HEK293T (cell line): ENCODE measurements at places on chromosomes 5 and 9.

DNA sequence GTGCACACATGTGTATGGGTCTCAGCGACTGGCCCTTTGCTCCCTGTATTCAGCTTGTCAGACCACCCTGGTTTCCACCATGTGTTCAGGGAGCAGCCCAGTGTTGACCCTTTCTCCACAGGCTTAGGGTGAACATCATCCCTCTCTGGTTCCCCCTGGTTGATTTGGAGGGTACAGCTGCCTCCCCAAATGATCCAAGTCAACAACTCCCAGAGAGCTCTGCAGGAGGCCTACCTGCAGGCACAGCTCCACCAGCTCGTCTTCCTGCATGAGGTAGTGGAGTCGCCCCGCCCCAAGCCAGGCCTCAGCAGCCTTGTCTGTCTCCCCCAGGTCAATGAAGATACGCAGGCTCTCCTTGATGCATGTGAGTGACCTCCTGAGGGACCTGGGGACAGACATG is 50.5 kb downstream of the SH3TC2 start:
- no peak for DNase-seq

- no peak for DNase-seq
These were observed 49.3 kb upstream of the SYNPO start for GRCh38 chr5:150590979-150591695.

DNA sequence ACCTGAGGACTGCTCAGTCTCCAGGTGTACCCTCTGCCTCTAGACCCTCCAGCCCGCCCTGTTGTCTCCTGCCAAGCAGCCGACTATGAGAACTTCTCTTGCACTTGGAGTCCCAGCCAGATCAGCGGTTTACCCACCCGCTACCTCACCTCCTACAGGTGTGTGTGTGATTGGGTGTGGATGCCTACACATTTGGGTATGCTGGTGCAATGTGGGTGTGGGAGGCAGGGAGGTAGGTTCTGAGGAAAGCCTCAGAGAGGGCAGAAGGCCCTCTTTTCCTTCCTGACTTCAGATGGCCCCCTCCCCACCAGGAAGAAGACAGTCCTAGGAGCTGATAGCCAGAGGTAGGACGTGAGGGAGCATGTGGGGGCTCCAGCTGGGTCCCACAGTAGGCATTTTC is 5.0 kb downstream of the IL11RA start:
- DNase-seq: no peak

DNA sequence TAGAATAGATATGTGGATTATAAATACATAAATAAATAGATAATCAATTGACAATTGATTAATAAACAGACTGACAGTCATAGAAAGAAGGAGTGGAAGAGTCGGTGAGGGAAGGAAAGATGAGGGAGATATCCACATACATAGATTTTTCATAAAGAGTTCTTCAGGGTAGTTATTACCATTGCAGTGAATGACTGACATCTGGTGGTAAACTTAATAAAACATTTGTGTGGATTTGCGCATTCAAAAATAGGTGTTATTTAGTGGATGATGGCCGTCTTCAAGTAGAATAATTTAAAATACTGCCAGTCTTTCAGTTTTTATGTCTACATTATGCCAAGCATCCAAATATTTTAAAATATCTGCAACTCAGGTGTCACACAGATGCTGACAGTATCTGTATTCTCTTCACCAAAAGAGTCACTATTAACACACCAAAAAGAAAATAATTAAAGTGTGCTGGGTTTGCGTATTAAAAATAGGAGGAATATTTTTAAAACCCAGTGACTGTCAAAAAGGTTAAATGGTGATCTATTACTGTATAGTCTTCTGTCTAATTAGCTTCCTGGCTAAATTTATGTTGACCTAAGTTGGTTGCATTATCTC is 78.8 kb downstream of the GIN1 start:
- DNase-seq: no peak

- DNase-seq: no peak
These were observed 139.0 kb downstream of the AGTPBP1 start for GRCh38 chr9:85602742-85603141.
